ENCODE measurements at places on chromosomes 1 and 21. TPM values are rescaled to one million over a fixed set of nuclear protein-coding genes. Genes with fewer than 3 reads are reported as not detected.
A peak's percentile ranks its signal among the peaks of the same experiment; 100 is the strongest.

- DNase-seq, result no peak
Observed at GRCh38 chr1:80891871-80892270, 908.9 kb upstream of the ADGRL2 start.

DNA sequence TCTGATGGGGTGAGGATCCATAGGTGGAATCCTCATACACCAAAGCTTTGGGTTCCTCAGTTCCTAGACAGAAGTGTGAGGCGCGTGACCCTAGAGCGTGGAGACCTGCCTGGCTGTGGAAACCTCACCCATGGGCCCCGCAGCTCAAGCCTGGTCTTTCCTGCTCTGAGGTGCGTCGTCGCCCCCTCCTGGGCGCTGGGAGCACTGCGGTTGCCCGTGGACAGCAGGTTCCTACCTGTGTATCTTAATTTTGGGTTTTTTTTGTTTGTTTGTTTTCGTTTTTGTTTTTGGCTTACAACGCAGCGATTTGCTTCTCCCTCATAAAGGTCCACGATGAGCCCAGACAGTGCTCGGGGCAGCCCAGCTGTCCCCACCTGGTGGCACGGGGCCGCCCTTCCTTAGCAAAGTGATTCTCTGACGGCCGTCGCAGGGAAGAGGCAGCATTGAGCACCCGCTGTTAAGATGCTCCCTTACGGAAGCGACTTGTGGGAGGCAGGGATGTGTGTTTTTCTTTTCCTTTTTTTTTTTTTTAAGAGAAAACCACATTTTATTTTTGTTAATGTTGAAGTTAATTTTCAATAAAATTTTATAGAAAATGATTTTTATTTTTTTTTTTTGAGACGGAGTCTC lies 36.5 kb upstream of the TRAPPC10 start:
- peak; percentile 25 for DNase-seq

GRCh38 chr1:31423418-31423947 lies 10.5 kb downstream of the SERINC2 start:
- DNase-seq, result no peak

DNA sequence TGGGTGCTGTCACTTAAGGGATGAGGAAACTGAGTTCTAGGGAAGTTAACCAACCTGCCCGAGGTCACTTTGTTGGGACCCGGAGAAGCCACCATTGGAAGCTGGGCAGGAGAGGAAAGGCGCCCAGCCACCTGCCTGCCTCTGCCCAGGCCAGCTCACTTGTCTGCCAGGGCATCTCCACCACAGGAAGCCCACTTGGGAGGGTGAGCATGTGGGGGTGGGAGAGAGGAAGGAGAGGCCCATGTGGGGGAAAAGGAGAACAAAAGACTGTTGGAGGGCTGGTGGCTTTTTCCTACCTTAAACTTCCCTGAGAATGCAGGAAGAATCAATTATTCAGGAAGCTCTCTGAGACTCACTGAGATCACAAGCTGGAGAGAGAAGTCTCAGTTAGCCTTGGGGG lies 43.8 kb upstream of the SELENON start:
- no peak for DNase-seq

DNA sequence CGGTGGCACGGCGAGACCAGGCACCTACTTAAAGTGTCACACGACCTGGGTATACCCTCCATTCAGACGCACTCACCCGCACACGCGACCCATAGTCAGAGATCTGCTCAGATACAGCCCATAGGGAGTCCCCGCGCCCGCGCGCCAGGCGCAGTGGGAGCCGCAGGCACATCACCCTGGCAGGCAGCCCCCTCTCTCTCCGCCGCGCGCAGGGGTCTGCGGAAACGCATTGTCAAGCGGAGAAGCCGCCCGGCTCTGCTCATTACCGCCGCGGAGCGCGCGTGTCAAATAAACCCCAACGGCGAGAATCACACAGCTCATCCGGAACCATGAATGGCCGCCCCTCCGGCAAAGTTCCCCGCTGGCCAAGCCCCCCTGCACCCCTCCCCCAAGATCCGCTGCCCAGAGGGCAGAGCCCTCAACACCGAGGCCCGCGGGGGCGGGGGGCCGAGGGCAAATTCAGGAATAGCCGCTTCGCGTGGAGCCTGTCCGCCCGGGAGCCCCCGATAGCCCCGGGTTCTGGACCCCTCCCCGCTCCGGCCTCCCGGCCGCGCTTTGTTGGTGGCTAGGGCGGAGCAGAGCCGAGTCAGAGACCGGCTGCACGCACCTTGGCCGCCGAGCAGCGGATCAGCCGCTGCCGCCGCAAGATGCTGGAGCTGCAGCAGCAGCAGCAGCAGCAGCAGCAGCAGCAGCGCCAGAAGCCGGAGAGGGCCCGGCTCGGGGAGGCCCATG lies 522 bp downstream of the LRP8 start:
- peak; percentile 13 for DNase-seq

GRCh38 chr1:1796466-1796865 lies 18.2 kb upstream of the NADK start:
- DNase-seq, result no peak

DNA sequence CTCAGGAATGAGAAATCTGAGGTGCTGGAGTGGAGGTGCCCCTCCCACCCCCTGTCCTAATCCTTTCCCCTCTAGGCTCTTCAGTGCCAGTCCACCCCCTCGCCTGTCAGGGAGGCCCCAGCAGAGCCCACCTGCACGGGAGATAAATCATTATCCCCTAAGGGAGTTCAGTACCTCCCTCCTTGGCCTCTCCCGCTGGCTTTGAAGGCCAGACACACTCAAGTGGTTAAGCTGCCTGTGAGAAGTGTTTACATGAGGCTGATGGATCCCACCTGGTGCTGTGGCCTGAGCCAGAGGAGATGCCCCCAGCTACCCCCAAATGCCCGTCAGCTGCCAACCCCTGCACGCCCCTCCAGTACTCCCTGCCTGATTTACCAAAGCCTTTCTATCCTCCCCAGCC lies 3.7 kb downstream of the RSPO1 start:
- DNase-seq, result no peak

GRCh38 chr21:39153373-39153772 lies 29.9 kb downstream of the PSMG1 start:
- no peak for DNase-seq

DNA sequence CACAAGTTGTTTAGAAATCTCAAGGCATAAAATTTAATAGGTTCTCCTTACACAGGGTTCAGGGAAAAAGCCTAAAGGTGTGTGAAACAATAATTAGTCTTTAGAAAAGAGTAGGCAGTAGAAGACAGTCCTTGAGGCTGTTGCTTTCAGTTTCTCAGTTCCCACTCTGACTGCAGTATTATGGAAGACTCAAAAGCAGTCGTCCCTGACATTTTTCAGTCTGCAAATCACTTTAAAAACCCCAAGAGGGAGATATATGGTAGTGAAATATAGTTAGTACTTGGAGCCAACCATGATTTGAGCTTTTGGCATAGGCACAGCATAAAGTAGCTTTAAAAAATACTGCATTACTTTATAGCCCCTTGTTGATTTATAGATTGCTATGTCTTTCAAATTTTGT lies 299.7 kb downstream of the OLFM3 start:
- peak; percentile 6 for DNase-seq

DNA sequence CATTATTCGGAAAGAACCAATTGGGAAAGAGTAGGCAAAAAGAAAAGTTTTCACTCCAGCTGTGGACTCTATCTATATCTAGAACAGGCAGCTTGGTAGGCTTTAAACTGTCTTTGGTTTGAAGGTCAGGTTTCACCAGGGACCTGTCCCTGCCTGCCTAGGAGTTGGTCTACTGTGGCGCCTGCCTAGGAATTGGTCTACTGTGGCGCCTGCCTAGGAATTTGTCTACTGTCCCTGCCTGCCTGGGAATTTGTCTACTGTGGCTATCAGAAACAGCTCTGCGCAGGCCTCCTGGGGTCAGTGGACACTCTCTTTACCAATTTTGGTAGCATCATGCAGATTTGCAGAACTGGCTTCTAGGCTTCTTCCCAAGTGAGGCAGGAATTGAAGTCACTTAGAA lies 13.8 kb downstream of the USP25 start:
- no peak for DNase-seq

GRCh38 chr1:96596226-96596922 lies 125.2 kb upstream of the PTBP2 start:
- no peak for DNase-seq

- no peak for DNase-seq
Observed at GRCh38 chr1:169117599-169117998, 11.1 kb downstream of the ATP1B1 start.

DNA sequence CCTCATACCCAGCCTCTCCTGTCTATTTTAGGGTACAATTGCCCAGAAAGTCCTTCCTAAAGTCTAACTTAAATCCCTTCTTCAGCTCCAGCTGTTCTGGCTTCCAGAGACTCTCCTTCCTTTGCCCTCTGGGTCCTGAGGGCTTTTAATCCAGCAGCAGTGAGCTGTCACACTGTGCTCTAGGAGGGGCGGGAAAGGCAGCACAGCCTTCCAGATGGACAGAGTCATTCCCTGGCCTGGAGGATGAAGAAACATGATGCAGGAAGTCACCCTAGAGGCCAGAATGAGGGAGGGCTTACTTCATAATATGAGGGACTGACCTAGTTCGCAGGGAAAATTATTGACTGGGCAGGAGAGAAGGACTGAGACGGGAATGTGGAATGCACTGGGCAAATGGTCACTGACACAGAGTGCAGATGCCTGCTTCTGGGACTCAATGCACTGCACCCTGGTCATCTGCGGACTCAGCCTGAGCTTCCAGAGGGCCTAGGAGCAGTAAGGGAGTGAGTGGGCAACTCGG lies 1.3 kb downstream of the SH2D2A start:
- DNase-seq, result peak; percentile 64

DNA sequence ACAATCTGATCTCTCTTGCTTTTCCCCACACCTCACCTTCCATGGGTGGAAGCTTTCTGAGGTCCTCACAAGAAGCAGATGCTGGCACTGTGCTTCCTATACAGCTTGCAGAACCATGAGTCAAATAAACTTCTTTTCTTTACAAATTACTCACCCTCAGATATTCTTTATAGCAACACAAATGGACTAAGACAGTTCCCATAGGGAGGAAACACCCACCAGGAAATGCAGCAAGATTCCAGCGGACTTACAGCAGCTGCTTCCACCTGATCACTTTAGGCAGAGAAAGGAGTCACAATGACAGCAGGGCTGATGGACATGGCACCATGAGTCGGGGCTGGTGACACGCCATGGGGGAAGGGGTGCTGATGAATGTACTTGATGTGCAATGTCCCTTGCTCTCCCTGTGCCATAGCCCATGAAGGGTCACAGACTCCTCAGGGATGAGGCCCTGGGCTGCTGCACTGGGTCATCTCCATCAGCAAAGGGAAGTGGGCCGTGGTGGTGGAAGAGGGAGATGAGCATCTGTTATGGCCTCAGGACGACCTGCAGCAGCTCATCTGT lies 53.9 kb downstream of the PRSS38 start:
- no peak for DNase-seq

GRCh38 chr21:30194701-30195299 lies 21.1 kb downstream of the CLDN8 start:
- no peak for DNase-seq

GRCh38 chr1:84272401-84272800 lies 29.1 kb upstream of the SAMD13 start:
- DNase-seq, result no peak

DNA sequence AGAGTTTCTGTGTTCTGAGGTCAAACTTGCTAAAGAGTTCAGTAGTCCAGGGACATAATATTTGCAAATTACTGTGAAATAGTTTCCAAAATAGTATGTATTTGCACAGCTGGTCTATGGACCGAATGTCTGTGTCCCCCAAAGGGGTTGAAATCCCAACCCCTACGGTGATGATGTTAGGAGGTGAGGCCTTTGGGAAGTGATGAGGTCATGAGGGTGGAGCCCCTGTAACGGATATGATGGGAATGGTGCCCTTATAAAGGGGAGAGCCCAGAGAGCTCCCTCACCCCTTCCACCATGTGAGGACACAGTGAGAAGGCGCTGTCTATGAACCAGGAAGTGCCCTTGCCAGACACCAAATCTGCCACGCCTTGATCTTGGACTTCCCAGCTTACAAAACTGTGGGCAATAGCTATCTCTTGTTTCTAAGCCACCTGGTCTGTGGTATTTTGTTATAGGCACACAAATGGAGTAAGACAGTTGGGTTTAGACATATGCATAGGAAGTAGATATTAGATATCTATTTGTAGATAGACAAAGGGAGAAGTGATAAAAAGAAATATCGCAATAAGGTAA lies 21.7 kb downstream of the RNF187 start:
- no peak for DNase-seq

- no peak for DNase-seq
Observed at GRCh38 chr21:42150474-42151085, 68.4 kb upstream of the ABCG1 start.

DNA sequence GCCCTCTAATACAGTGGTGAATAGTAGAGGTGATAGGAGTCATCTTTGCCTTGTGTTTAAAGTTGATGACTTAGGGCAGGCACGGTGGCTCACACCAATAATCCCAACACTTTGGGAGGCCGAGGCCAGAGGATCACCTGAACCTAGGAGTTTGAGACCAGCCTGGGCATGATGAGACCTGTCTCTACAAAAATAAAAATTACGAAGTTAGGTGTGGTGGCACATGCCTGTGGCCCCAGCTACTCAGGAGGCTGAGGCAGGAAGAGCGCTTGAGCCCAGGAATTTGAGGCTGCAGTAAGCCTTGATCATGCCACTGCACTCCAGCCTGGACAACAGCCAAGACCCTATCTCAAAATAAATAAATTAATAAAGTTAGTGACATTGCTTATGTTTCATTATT lies 26.6 kb downstream of the CAPZA1 start:
- DNase-seq, result no peak

DNA sequence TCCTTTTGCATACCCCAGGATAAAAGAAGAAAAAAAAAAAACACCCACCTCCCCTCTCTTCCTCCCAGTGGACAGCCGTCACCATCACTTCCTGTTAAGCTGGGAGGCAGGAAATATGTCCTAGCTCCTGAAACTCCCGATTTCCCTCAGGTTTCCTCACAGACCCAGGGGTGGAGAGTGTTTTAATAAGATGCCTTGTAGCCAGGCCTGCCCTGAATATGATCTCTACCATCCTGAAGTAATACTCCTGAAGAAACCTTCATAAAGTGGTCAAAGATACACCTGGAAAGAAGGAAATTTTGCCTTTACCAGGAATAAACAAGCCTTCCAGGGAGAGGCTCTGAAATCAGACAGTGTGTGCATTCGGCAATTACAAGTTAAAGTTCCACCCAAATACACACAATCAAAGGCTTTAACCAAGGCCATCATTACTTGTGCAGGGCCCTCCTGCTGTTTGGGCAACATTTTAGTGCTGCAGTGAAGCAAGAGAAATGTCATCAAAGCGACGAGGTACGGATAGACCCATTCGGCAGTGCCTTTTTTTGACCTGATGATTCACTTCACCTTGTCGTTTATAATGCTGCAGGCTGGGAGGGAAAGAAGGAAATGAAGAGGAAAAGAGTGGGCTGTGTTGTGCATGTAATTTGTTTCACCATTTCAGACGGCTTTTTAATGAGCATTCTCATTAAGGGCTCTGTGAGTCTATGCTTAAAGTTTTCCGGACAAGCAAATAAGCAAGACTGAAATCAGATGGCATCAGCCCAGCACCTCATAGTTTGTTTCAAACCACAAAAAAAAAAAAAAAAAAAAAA lies 41.0 kb upstream of the RASAL2 start:
- DNase-seq, result no peak

LCE3E gene
- 1.3 TPM for total RNA-seq

CELA2A gene
- not detected for total RNA-seq

LCE1A gene
- total RNA-seq, result 1.7 TPM

PDZK1 gene
- total RNA-seq, result 8.7 TPM

LEFTY1 gene
- 0.30 TPM for total RNA-seq

SELENON gene
- total RNA-seq, result 15.9 TPM
